Urothelium cell line (cell line): ENCODE measurements at places on chromosomes 2 and 18.

- no peak for DNase-seq
Measured at GRCh38 chr2:61181382-61182058, 19.5 kb downstream of the C2orf74 start.

DNA sequence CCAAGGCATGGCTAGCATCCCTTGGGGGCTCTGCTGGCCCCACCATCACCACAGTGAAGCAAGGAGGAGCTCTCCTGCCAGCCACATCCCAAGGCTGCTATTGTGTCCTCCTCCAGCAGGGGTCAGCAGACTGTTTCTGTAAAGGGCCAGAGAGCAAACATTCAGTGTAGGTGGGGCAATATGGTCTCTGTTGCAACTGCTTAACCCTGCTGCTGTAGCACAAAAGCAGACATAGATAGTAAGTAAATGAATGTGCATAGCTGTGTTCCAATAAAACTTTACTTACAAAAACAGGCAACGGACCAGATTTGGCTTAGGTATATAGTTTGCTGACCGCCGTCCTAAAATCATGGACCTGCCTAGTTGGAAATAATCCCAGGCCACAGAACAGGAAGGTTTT is 36.4 kb upstream of the ZBTB7C start:
- peak; percentile 55 for DNase-seq

GRCh38 chr18:79422022-79422782 is 26.5 kb downstream of the NFATC1 start:
- no peak for DNase-seq

DNA sequence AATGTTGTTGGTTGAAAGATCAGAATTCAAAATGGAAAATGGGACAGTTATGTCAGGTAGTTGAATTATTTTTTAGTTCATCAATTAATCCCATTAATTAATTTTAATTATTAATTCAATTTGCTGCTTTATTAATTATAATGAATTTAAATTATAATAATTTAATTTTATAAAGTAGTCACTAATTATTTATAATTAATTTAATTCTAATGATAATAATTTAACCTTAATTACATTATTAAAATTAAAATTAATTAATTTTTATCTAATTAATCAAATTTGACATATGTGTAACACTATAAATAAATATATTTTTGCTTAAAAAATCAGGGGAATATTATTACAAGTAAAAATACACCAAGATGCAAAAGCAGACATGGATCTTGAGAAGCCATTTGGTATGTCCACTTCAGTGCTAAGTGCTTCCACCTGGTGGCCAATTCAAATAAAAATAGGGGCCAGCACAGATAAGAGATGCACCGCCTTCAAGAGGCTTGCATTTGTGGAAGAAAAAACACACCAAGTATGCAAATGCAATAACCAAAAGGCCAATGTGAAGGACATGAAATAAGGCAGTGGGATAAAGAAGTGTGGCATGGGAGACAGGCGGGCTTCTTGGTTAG is 73.2 kb downstream of the MBP start:
- no peak for DNase-seq

GRCh38 chr18:29217124-29217915 is 1040.4 kb upstream of the CDH2 start:
- DNase-seq: no peak

GRCh38 chr2:59925321-59925720 is 628.1 kb downstream of the BCL11A start:
- DNase-seq: no peak

DNA sequence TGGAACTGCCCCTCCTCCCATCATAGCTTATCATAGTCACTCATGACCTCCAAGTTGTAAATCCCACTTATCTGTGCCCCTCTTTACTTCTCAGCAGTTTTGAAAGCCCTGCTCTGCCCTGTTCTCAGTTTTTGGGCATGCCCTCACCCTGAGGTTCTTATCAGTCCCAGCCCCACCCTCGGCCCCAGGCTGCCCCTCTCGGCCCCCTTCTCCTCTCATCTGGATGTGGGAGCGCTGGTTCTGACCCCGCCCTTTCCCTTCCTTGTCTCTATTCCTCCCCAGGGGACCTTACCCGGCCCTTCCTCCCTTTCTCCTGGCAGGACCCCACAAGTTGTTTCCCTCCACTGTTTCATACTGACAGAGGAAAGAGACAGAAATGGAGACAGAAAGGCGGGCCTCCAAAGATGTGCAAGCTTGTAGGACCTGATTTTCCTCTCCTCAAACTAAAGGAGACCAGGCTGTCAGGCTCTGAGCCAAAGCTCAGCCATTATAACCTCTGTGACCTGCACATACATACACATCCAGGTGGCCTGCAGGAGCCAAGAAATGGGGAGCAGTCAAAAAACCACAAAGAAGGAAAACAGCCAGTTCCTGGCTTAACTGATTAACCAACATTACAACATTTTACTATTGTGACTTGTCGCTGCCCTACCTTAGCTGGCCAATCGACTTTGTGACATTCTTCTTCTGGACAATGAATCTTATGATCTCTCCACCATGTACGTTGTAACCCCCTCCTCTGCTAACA is 171.0 kb upstream of the HS6ST1 start:
- DNase-seq: no peak

DNA sequence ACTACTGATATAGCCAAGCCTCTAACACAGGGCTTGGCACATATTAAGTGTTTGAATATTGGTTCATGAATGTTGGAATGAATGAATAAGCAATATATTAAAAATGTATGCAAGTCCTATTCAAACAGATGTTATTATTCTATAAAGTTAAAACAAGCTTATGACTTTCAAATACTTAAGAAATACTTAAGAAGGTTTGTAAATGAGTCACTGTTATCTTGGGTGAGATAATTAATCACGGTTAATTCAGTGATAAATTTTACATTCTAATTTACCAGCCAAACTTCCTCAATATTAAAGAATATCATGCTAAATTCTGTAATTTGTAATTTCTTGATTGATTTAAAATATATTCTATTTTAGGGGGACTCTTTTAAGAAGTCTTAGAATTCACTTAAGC is 74.8 kb downstream of the RBMS1 start:
- no peak for DNase-seq

DNA sequence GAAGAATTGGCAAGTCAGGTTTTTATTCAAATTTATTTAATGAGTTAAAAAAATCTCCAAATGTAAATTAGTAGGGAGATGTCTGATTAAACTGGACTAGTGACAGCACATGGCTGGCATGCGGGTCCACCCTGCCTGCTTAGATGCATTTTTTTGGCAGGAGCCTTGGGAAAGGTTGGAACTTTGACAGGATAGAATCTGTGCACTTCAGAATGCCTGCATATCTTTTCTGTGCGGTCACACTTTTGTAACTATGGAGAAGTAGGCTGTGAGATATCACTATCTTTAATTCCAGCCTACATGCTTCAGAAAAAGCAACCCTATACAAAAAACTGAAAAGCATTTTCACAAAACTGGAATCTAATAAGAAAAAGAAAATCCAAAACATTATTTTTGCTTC is 317.8 kb downstream of the MBD2 start:
- DNase-seq: no peak

DNA sequence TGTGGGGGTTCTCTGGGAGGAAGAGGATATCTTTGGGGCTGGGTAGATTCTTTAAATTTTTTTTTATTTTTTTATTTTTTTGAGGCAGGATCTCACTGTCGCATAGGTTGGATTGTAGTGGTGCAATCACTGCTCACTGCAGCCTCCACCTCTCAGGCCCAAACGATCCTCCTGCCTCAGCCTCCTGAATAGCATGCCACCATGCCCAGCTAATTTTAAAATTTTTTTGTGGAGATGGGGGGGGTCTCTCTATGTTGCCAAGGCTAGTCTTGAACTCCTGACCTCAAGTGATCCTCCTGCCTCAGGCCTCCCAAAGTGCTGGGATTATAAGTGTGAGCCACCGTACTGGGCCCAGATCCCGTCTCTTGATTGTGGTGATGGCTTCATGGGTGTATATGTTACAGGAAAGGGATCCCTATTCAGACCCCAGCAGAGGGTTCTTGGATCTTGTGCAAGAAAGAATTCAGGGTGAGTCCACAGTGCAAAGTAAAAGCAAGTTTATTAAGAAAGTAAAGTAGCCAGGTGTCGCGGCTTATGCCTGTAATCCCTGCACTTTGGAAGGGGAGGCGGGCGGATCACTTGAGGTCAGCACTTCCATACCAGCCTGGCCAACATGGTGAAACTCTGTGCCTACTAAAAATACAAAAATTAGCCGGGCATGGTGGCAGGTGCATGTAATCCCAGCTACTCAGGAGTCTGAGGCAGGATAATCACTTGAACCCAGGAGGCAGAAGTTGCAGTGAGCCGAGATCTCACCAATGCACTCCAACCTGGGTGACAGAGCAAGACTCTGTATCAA is 2.0 kb upstream of the C2orf68 start:
- no peak for DNase-seq

GRCh38 chr18:2990956-2991640 is 21.8 kb downstream of the LPIN2 start:
- no peak for DNase-seq

DNA sequence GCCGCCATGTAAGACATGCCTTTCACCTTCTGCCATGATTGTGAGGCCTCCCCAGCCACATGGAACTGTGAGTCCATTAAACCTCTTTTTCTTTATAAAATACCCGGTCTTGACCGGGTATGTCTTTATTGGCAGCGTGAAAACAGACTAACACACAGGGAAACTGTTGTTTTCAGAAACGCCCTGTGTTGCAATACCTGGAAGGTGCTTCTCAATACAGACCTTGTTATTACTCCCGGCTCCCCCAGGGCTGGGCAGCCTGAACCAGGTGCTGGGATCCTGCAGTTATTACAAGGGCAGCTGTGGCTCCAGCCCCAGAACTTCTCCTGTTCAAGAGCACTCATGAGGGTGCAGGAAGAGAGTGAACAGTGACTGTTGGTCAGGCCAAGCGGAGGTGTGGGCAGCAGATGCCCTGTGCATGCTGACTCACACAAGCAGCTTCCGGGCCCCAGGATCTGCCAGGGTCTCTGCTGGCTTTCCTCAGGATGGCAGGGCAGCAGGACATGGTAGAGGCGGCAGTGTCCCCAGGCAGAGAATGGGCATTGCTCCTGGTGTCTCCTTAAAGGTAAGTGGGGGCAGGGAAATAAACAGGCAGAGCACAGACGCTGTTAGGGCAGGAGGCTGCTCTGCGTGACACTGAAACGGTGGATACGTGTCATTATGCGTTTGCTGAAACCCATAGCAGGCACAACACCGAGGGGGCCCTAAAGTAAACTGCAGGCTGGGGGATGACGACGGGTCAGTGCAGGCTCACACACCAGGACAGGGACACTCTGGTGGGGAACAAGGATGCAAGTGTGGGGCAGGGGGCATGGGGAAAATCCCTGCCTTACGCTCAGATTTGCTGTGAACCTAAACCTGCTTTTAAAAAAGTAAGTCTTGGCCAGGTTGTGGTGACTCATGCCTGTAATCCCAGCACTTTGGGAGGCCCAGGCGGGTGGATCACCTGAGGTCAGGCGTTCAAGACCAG is 89.1 kb downstream of the NDUFA10 start:
- DNase-seq: no peak

DNA sequence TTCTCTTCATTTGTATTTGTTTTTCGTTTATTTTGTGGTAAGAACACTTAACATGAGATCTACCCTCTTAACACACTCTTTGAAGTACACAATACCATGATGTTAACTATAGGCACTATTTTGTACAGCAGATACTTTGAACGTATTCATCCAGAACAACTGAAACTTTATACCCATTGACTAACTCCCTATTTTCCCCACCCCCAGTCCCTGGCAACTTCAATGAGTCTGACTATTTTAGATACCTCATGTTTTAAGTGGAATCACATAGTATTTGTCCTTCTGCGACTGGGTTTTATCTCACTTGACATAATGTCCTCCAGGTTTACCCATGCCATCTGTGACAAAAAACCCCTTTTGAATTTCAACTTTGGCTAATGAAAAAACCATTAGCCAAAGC is 356.3 kb upstream of the CDH20 start:
- no peak for DNase-seq

DNA sequence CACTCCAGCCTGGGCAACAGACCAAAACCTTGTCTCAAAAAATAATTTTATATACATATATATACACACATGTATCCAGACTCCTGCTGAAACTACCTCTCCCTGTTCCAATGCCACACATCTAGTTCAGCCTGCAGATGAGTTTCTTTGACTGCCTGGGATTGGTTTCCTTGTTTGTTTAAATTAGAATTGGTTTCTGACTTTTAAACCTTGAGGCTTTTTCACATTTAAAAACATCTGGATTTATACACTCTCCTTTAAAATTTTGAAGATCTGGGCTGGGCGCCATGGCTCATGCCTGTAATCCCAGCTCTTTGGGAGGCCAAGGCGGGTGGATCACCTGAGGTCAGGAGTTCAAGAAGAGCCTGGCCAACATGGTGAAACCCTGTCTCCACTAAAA is 21.8 kb upstream of the CXCR1 start:
- DNase-seq: no peak

- DNase-seq: no peak
Measured at GRCh38 chr18:60003610-60004185, 103.9 kb downstream of the PMAIP1 start.

GRCh38 chr2:11344956-11345677 is 681 bp upstream of the ROCK2 start:
- DNase-seq: peak; percentile 88

DNA sequence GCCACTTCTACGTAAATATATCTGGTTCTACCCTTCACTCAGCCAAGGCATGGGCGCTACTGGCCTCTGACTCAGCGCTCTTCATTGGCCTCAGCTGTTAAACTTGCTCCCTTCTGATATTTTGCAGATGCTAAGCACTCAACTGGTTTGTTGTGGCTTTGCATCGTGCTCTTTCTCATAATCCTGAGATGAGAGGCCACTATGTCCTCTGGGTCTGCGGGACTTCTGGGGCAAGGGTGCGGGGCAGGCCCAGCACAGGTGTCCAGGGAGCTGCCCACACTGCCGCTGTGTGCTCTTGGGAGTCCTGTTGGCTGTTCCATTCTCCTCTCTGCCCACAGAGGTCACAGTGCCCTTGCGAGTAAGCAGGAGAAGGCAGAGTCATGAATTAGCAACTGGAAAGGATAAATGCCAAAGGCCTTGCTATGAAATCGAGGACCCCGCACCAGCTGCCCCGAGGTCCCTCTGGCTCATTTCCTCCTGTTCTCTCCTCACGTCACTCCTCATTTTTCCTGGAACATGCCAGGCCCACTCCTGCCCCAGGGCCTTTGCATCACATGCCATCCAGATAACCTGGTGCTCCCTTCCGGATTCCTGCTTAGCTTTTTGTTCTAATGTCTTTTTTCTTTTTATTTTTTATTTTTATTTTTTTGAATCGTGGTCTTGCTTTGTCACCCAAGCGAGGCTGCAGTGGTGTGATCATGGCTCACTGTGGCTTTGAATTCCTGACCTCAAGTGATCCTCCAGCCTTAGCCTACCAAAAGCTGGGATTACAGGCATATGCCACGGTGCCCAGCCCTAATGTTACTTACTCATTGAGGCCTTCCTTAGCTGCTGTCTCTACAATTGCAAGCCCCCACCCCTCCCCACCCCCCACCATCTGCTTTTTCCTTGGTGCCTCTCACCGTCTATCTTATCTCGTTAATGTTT is 34.9 kb upstream of the MAT2A start:
- no peak for DNase-seq

GRCh38 chr2:11582862-11583752 is 49.3 kb downstream of the GREB1 start:
- DNase-seq: peak; percentile 72

DNA sequence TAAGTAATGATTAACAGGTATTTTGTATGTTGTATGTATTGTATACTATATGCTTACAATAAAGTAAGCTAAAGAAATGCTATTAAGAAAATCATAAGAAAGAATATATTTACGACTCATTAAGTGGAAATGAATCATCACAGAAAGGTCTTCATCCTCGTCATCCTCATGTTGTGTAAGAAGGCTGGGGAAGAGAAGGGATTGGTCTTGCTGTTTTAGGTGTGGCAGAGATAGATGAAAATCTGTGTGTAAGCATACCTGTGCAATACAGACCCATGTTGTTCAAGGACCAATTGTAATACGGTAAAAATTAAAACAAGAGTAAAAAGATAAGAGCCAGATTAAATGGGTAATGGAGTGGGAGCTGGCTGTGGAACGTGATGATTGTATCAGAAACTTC is 16.6 kb downstream of the SLC35F5 start:
- no peak for DNase-seq
